ENCODE measurements at places on chromosomes 7 and 10.

DNA sequence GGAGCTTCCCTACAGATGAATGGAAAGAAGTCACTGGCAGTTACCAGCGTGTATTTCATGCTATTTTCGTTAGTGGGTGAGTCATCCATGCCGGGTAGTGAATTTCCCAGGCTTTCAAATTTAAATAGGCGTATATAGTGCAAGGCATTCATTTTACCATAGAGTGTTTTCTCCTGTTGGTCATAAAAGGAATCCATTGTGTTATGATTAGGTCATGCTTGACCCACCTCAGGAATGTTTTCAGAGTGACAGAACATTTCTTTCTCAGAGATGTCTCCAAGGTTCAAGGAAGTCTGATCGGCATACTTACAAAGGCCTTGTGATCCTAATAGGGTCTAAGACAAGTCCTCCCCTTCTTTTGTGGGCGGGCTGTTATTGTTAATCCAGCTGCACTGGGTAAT lies 110.7 kb downstream of the AKR1D1 start:
- no peak for DNase-seq

DNA sequence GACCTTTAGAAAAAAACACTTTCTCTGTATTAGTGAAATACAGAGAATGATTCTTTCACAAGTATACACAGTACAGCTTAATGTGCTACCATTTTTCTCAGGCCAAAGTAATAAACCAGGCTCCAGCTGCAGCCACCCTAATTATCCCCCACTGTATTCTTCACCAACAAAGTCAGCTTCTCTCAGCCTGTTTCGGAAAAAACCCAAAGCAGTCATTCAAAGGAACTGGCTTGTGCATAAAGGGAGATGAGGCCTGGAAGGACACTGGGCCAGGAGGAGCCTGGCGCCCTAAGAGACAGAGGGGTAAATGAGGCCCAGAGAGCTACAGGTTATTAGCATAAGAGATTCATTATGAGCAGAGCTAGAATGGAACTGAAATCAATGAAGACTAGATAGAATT lies 9.2 kb downstream of the USP54 start:
- no peak for DNase-seq

GRCh38 chr10:52772623-52773022 lies at the start of gene MBL2:
TSS of gene MBL2 (minus strand) at chr10:52772784. CDS start at chr10:52771635, 1,149 bp downstream.
- DNase-seq, result no peak

- no peak for DNase-seq
These were observed 45.3 kb downstream of the WDFY4 start for GRCh38 chr10:48729941-48730457.

GRCh38 chr10:93554760-93555432 lies 11.6 kb upstream of the FFAR4 start:
- DNase-seq, result peak; percentile 61

GRCh38 chr7:140998715-140999114 lies 16.0 kb downstream of the MRPS33 start:
- DNase-seq, result no peak

GRCh38 chr10:100021322-100021721 lies 11.6 kb upstream of the DNMBP start:
- DNase-seq, result peak; percentile 56

DNA sequence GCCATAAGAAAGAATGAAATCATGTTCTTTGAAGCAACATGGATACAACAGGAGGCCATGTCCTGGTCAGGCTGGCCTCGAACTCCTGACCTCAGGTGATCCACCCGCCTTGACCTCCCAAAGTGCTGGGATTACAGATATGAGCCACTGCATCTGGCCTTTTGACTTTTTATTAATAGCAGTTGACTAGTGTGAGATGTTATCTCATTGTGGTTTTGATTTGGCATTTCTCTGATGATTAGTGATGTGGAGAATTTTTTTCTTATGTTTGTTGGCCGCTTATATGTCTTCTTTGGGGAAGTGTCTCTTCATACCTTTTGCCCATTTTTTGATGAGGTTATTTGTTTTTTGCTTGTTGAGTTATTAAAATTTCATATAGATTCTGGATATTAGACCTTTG lies 400.9 kb downstream of the SUGCT start:
- DNase-seq, result no peak

DNA sequence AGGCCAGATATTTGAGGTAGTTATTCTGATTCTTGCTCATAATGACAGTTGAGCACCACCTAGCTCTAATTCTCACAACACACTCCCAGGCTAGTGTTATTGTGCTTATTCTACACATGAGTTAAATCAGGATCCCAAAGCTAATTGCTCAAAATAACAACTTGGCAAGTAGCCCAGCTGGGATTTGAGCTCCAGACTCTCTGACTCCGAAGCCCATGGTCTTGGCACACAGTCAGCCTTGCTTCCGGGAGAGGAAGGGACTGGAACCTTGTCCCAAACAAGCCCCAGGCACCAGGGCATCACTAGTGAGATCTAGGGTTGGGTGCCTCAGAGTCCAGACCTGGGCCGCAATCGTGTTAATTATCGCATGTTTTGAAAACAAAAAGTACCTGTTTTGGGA lies 101.4 kb downstream of the GPAM start:
- no peak for DNase-seq

DNA sequence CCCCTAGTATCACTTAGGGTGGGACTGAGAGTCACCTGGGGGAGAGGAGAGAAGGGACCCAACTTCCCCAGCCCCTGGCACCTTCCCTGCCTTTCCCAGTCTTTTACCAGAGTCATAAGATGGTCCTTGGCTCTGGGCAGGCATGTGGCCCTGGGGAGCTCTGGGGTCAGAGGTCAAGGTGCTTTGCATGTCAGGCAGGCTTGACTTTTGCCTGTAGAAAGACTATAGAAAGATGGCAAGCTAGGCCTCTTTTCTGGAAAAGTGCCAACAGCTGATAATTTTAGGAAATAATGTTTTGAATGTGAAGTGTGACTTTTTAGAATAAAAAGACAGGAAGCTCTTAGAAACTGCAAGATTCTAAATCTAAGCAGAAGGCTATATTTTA lies 67.5 kb downstream of the MKI67 start:
- DNase-seq, result no peak

DNA sequence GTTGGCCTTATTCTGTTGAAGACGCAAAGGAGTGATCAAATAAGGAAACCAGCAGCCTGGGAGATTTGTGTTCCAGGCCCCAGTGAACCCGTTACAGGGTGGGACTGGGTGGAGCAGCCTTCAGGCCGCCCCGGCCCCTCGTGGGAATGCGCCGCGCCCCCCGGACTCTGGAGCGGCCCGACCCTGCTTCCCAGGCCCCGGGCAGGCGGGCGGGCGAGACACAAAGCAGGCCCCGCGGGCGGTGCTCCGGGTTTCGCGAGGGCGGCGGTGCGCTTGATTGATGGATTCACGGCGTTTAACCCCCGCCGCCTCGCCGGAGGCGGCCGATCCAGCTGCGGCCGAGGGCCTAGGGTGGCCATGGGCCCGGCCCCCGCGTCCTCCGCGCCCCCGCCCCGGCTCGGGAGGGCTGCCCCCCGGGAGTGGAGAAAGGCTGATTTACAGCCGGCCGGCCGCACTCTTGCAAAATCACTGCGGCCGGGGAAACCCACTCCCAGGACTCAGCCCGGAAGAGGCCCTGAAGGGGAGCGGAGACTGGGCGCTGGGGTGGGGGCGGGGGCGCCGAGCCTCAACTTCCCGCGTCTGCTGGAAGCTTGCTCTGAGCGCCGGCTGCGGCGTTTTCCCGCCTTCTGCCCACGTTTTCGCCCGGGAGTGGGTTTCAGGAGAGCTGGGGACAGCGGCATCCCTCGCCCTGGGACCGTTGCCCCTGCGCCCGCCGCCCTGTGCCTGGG lies 299.6 kb upstream of the NFE2L3 start:
- DNase-seq, result peak; percentile 41

DNA sequence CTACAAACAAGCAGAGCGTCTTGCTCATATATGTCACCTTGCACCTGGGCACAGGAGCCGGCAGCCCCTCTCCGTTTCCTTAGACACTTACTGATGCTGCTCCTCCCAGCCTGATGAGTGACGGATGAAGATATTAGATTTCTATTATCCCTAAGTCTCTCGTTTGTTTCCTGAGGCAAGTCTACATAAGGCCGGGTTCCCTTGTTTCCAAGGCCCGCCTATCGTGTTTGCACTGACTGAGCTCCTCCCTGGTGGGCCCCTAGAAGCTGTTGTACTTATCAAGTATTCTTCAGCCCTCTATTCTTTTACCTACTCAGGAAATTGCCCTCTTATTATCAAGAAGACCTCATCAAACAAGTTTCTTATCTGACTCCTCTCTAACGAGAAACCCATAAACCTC lies 18.5 kb downstream of the SH3PXD2A start:
- DNase-seq, result no peak

DNA sequence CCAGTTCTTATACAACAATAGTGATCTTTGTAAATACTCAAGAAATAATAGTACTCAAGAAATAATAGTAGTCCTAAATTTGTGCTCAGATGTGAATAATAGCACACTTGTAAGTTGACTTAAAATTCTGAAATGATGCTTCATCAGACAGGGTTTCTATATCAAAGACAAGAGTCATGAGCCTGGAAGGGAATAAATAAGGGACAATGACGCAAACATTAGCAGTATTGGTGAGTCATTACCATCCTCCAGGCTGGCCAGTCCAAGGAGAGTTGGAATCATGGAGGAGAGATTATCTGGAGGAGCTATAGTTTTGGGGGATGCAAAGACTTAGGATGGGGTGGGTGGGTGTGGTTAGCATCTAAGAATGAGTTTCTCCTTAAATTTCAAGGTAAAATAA lies 6.1 kb upstream of the SH3PXD2A start:
- no peak for DNase-seq

- no peak for DNase-seq
These were observed 28.4 kb downstream of the RASGEF1A start for GRCh38 chr10:43238462-43238861.

DNA sequence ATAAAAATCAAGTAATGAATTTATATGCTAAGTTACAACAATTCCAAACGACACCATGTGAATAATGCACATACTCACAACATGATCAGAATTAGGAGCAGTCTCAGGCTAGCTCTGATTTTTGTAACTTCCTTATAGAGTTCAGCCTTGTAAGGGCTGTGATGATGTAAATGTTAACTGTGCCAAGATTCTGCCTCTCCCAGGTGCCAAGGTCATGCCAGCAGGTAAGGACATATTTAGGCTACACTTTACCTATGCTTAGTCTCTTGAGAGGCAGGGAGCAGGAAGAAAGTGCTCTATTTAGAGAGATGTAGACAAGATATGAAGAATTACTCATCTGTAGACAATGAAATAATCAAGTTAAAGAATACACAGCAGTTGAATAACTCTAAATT lies 53.6 kb upstream of the AGR3 start:
- no peak for DNase-seq

DNA sequence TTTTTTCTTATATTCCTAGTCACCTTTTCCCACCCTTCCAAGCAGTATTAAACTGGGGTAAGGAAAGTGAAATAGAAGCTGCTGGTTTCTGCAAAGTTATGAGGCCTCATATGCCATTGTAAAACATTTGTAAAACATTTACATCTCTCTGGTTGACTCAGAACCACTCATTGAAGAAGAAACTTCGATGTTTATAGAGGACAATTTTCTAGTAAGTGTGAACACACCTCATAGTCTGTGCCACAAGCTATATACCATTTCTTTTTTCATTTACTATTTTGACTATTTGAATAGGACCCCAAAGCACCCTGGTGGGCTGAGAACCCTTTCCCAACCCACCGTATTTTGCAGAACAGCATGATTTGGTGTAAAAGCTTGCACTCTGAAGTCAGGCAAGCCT lies 12.9 kb upstream of the ITGB1 start:
- DNase-seq, result no peak

DNA sequence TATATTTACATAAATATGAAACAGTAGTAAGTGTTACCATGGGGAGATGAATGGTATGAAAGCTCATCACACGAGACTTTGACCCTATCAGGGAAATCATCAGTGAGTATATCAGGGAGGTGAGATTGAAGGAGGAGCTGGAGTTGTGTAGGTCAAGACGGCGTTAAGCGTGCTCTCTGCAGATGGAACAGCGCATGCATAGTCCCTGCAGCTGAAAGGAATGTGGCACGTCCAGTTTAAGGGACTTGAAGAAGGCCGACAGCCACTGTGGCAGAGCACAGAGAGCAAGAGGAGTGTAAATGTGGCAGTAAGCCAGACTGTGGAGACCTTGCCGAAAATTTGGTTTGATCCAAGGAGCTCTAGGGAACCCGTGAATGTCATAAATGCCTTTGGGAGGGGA lies 38.9 kb downstream of the POU6F2 start:
- DNase-seq, result no peak

- no peak for DNase-seq
These were observed 137.0 kb upstream of the MINDY3 start for GRCh38 chr10:15997313-15997712.

- no peak for DNase-seq
These were observed 116.6 kb downstream of the PTPN20 start for GRCh38 chr10:47027784-47028260.

DNA sequence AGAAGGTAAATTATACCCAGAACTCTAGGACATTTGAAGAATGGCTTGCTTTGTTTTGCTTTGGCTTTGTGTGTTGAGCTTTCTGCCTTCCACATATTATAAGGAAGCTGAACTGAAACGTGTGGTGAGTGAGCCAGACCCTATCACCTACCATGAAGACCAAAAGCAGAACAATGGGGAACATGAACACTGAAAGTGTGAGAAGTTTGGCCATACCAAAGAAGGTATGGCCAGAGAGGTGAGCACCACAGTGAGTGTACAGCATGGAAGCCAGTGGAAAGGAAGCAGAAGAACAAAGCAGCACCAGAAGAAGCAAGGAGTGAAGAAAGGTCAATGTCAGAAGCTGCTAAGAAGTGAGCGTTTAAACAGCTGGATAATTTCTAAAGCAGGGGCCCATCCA lies 59.7 kb upstream of the CCDC71L start:
- no peak for DNase-seq

GRCh38 chr10:3107426-3107961 lies 40.1 kb downstream of the PFKP start:
- no peak for DNase-seq
